CD4-positive, alpha-beta T cell treated with Interleukin-15 for 4 hours (primary cell): ENCODE measurements at places on chromosomes 11 and 22.

DNA sequence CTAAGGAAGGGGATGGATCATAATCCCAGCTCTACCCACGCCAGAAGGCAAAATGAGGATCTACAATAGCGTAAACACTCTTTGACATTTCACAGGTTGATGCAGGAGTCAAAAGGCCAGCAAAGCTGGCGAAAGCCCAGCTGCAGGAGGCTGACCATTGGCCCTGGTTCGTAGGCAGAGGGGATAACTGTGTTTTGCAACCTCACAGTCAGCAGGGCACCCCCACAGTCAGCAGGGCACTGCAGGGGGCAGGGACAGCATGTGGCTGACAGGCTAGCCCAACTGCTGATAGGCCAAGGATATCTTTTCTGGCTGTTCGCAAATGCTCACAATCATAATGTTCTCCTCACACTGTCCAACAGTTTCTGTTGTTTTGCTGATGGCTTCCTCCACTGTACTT lies 372.7 kb downstream of the BUD13 start:
- no peak for DNase-seq

GRCh38 chr11:76745561-76746207 lies 37.5 kb upstream of the TSKU start:
- DNase-seq: no peak

- DNase-seq: no peak
Observed at GRCh38 chr22:50508897-50509296, 873 bp downstream of the NCAPH2 start.

- DNase-seq: no peak
Observed at GRCh38 chr11:78606667-78607066, 32.0 kb upstream of the NARS2 start.

DNA sequence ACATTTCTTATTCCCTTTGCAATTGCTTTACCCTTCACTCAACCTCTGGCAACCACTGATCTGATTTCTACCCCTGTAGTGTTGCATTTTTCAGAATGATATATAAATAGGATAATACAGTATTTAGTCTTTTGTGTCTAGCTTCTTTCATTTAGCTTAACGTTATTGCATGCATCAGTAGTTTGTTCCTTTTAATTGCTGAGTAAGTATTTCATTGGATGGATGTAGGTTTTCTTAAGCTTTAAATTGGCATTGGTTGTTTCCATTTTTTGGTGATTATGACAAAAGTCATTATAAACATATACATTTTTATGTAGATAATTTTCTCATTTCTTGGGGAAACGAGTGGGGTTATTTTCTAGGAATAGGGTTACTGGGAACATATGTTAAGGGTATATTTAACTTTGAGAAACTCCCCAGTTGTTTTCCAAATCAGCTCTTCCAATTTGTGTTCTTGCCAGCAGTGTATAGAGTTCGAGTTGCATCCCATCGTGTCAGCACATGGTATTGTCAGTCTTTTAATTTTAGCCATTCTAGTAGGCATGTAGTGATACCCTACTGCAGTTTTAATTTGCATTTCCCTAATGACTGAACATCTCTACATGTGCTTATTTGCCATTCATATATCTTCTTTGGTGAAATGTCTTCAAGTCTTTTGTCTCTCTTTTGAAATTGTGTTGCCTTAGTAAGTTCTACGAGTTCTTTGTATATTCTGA lies 60.3 kb downstream of the DDX10 start:
- DNase-seq: no peak
